ENCODE measurements at places on chromosomes 7 and 10.

- DNase-seq: no peak
Measured at GRCh38 chr7:103685646-103686045, 239.6 kb upstream of the SLC26A5 start.

DNA sequence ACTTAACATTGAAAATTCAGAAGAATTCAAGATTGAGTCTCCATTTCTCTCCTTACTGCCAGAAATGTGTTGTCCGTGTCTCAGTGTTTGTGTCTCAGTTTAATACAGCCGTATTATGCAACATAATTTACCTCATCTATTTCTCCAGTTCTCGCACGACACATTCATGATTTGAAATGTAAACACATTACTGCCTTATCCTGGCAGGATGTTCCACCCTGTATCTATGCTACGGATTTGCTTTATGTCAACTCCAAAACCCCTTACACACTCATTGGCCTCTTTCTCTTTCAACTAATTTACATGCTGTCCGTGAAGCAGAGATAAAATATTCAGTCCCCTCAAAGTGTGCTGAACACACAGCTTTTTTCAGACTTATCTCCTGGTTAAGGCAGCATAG, 653.7 kb upstream of the SEMA3D start:
- DNase-seq: no peak

- no peak for DNase-seq
Measured at GRCh38 chr7:84583331-84583730, 388.7 kb upstream of the SEMA3A start.

- peak; percentile 28 for DNase-seq
Measured at GRCh38 chr7:101126651-101127459, at the start of gene SERPINE1. Gene SERPINE1, plus strand, starts transcription at chr7:101127104. Its CDS starts 1,290 bp downstream, at chr7:101128394.

GRCh38 chr7:24025094-24025493, 258.9 kb upstream of the NPY start:
- peak; percentile 77 for DNase-seq

DNA sequence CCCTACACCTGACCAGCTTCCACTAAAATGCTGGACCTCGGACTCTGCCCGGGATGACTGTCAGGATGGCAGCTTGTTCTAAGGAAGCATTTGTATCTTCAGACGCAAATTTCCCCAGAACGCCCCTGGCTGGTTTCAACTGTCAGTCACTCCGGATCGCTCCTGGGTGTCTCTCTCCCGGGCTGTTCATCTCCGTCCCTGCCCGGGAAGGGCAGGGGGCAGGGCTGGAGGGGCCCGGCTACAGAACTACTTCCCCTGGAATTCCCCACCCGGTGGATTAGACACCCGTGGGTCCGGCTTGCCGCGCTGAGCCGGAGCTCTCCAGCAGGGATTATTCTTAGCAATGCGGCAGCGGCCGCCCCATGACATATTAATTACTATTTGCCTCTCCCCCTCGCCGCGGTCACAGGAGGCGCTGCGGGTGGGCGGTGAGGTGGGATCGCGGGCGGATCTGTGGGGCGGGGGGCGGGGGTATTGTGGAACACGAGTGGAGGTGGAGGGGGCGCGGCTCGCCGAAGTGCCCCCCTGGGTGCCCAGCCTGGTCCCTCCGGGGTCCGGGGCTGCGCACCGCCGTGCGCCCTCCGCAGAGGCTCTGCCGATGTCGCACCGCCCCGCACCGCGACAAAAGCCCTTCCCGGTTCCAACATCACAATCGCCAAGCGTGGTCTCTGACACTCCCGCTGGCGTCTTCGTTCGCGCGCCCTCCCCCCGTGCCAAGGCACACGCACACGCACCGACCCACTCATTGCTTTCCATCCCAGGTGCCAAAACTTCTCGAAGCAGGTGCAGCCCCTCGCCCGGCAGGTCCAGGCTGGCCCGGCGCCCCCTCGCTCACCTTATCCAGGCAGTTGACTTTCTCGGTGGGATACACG, 276.1 kb upstream of the NEBL start:
- no peak for DNase-seq

DNA sequence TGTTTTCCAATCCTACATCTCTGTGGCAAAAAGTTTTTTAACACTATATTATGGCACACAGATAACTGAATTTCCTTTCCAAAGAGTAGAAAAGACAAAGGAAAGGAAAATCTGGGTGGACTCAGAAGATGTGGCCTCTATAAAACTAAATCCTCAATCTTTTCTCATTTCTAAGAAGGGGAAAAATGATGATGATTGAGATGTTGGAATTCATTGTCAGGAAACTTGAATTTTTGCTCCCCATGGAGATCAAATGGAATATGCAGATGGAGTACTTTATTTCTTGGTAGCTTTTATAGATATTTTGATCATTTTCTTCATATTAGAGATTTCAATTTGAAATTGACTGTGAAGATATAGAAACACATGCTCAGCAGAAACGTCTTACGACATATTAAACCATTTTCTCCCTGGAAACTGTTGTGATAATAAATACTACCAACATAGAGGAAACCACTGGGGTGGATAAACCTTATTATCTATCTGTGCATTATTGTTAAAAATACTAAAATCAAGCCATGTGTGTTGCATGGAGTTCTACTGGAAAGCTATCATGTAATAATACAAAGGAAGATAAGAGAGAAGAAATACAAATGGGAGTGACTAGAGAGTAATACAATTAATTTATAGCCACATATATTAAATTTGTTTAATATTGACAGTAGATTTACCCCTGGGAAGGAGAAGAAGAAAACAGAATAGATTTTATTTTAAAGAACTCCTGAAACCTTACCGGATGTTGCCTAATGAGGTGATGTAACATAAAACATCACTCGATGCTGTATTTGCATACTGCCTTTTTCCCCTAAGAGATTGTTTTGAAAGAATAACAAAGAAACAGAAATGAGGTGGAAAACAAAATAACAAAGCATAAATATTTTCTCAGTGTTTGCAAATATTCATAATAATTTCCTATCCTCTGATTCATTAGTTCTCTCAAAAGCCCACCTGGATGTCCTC, 931.2 kb upstream of the C7orf33 start:
- no peak for DNase-seq

- DNase-seq: no peak
Measured at GRCh38 chr10:2963889-2964631, 103.3 kb upstream of the PFKP start.

GRCh38 chr10:84335516-84335915, 7.1 kb downstream of the CCSER2 start:
- no peak for DNase-seq

DNA sequence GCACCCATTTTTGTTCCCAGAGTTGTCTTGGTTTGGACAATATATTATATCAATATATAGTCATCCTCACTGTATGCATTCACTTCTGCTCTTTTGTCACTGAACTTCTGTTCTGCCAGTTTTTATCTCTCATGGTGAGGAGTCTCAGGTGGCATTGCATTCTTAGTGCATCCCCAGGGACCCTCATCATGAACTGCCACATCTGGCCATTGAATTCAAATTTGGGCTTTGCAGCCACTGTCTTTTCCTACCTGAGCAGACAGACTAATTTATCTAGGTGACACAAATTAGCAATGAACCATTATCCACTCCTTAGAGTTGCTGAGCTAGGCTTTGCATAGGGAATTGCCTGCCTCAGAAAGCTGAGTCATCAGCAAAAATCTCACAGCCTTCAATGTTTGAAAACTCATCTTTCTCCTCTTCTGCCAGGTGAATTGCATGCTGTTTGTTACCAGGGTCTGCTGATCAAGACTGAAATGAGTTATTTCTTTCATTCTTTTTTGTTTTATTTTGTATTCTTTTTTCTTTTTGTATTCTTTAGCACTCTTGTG, 316.8 kb upstream of the MTPN start:
- DNase-seq: no peak

GRCh38 chr7:43834463-43835251, 34.7 kb downstream of the MRPS24 start:
- DNase-seq: peak; percentile 54

DNA sequence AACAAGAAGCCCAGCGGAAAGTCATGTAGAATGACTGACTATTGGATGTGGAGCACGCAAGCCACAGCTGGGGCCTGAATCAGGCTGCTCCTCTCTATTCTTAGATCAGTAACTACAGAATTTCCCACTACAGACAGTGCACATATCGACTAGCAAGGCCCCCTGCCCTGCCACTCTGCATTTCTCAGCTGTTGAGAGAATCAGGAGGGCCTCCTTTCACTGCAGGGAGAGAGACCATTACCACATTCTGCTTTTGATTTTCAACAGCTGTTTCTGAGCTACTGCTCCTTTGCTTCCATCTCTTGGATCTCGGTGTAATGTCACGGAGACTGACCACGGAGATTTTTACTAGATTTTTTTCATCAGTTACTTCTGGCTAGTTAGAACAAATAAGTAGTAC, 73.8 kb downstream of the PON1 start:
- DNase-seq: no peak

DNA sequence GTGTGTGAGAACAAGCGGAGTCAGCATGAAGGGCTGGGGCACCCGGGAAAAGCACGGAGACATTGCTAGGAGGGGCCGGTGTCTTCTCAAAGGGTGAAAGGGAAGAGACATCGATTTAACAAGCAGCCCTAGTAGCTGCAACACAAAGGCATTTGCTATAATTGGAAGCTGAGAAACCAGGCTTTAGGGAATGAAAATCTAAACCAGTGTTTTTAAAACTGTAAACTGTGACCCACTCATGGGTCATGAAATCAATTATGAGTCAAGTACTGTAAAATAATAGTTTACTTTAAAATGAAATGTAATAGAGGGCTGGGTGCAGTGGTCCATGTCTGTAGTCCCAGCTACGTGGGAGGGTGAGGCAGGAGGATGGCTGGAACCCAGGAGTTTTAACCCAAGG, 128.7 kb upstream of the RHEB start:
- no peak for DNase-seq

DNA sequence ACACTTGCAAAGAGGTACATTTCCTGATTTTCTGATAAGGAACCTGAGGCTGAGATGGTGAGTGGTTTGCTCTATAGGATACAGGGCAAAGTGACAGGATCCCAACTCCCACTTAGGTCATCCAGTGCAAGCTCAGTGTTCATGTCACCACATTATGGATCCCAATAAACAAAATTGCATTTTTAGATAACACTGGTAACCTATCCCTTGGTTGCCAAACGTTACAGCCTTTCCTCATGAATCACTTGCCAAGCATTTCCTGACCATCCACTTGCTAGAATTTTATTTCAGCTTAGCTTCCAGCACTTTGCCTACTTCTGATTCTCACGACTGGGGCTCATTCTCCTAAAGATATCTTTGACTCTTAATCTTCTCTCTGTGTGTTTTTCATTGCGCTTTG, 131.4 kb upstream of the ODAD2 start:
- DNase-seq: no peak

GRCh38 chr10:33334153-33334804, at the start of gene NRP1:
Gene NRP1, minus strand, starts transcription at chr10:33334667. Its CDS starts 285 bp downstream, at chr10:33334382.
- DNase-seq: no peak

DNA sequence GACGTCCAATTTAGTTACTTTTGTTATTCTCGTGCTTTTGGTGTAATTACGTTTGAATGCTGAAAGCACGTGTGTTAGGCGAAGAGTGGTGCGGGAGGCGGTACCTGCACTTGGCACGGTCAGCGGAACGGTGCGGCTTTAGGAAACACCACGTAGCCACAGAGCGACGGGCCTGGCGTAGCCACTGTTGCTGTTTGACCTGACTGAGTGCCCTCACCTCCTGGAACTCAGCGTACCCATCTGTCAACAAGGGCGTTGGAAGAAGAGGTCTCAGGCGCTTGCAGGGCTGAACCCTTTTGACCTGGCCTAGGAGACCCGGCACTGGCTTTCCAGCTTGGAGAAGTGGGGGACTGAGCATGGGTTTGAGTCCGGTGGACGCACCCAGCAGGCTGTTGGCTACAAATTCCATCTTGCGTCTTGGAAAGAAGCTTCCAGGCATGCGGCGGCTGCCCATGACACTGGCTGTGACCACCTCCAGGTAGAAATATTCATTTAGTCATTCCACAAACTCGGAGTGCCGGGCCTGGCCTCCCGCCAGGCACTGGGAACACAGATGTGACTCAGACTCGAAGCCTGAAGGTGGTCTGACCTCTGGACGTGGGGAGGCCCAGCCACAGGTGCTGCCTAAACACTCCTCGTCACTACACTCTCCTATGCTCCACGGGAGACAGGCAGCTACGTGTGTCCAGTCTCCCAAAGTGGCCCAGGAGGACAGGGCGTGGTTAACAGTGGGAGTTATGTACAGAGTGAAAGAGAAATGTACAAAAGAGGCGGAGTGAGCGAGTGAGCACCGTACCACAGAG, 22.2 kb downstream of the FAM20C start:
- DNase-seq: no peak

DNA sequence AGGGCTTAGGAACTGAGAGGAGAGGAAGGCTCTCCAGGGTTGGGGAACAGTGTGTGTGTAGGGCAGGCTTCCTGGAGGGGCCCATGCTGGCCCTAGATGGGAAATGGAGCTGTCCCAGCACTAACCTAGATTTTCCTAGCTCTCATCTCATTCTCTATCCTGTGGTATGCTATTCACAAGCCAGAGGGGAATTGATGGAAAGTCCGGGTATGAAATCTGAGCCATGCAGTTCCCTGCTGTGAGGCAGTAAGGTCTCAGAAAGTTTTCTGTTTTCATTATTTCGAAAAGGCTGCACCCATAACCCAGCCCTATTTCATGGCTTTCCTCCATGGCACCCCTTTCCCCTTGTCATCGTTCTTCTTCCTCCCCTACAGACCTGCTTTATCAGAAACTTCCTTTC, 220.3 kb downstream of the RPS24 start:
- no peak for DNase-seq

GRCh38 chr7:150939466-150939865, 38.7 kb downstream of the KCNH2 start:
- no peak for DNase-seq

GRCh38 chr7:141349804-141350203, 201.4 kb upstream of the AGK start:
- DNase-seq: no peak

DNA sequence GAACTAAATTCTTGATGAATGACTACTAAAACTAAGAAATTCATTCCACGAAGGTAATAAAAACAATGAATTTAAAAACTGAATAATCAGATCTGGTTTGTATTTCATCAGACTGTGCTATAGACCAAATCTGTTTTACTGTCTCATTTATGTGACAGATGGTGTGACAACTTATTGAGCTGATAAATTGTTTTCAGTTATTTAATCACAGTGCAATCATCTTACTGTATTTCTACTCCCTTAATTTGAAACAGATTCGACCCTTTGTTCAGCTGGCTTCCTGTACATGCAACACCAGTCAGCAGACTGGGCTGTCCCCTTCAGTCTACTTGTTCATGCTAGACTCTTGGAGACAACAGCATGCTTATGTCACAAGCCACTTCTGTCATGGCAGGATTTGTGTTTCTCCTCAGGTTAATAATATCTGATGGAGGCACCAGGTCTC, 150.9 kb downstream of the MBL2 start:
- no peak for DNase-seq

DNA sequence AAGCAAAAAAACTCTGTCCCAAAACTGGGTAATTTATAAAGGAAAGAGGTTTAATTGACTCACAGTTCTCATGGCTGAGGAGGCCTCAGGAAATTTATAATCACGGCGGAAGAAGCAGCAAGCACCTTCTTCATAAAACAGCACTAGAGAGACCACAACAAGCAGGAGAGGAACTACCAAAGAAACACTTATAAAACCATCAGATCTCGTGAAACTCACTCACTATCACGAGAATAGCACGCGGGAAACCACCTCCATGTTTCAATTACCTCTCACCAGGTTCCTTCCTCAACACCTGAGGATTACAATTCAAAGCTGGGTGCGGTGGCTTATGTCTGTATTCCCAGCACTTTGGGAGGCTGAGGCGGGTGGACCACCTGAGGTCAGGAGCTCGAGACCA, 48.5 kb downstream of the PDIA4 start:
- no peak for DNase-seq
